ENCODE measurements at places on chromosomes 7 and 10.

- DNase-seq, result no peak
Observed at GRCh38 chr7:142307246-142307900, 49.5 kb upstream of the PRSS58 start.

GRCh38 chr7:36653008-36653662 is 71.2 kb downstream of the AOAH start:
- DNase-seq, result no peak

DNA sequence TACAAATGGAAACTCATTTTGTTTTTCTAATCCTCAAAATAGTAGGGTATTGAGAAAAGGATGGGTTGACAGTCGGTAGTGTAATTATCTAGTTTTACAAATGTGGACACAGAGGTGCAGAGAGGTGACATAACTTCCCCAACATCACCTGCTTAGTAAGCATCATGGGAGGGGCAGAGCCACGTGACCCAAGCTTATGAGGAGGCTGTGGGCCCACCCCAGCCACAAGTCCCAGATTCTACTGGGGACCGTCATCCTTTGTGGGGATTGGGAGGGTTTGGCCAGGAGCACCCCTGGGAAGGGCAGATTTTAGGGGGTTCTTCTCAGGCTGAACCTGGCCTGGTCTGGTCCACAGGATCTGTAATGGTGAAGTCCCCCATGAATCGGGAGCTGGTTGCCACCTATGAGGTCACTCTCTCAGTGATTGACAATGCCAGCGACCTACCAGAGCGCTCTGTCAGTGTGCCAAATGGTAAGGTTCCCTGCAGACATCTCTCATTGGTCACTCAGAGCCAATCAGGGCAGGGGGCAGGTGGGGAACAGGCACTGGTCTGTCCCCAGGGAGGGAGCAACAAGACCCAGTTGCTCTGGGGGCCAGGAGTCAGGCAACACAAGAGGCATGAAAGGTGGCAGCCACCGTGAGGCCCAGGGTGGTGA is 23.6 kb upstream of the VSIR start:
- no peak for DNase-seq

DNA sequence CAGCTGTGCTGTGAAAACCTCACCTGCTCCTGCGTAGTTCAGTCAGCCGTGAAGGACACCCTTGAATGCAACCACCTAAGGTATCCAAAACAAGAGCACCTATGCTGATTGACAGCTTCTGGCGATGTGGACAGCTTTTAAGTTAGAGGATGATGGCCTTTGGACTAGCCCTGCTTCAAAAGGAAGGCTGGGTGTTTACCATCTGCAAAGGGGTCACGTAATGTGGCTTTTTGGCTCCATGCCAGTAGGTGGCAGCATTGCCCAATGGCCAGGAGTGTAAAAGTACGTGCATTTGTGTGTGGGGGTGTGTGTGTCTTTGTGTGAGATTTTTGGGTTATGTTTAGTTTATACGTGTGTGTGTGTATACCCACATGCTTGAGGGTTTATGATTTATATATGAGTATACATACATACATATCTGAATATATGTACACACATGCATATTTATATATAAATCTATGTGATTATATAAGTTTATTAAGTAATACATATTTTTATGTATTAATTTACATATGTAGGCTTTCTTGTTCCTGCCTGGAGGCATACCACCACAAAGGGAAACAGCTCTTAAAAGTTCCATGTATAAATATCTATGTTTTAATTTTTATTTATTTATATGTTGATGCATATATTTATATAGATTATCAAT is 236.3 kb upstream of the ANKRD30A start:
- no peak for DNase-seq

- DNase-seq, result no peak
Observed at GRCh38 chr7:21771906-21772610, 173.6 kb downstream of the CDCA7L start.
